ENCODE measurements at places on chromosomes 4 and X. TPM values are rescaled to one million over a fixed set of nuclear protein-coding genes. Genes with fewer than 3 reads are reported as not detected.

GRCh38 chr4:126544276-126544675 lies 1088.5 kb upstream of the INTU start:
- no peaks in the 10 kb centered on the region for H3K4me1 ChIP-seq
- H3K4me3 ChIP-seq, result no peak overlapping the region
- H3K27ac ChIP-seq, result no peak overlapping the region
- no peaks in the 10 kb centered on the region for H3K27me3 ChIP-seq
- DNase-seq, result no peak

DNA sequence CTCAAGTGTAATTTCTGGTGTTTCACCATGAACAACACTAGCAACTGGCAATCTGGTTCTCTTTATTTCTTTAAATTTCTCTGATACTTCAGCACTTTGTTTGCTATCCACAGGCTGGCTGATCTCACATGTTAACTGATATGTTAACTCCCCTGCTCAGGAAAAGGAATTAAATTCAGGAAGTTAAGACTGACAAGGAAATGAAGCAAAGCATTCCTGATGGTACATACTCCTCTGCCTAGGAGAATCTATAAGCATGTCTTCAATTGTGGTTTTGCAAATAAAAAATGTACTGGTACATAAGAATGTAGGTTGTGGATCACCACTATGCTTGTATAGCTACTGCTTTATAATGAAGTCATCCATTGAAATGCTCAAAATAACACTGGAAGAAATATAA lies 1119.2 kb upstream of the INTU start:
- H3K36me3 ChIP-seq, result no peaks in the 10 kb centered on the region
- H3K27ac ChIP-seq, result no peak overlapping the region
- H3K27me3 ChIP-seq, result no peaks in the 10 kb centered on the region
- H3K4me1 ChIP-seq, result no peaks in the 10 kb centered on the region
- DNase-seq, result no peak

GRCh38 chr4:165336743-165337142 lies 9.3 kb downstream of the MSMO1 start:
- no peak overlapping the region for H3K4me3 ChIP-seq
- no peak overlapping the region for H3K27ac ChIP-seq
- no peaks in the 10 kb centered on the region for H3K27me3 ChIP-seq
- peaks cover 53% of the 10 kb centered on the region for H3K36me3 ChIP-seq

Gene CENPVL1
- not detected for total RNA-seq

All from CD4-positive, CD25-positive, alpha-beta regulatory T cell (primary cell).